ENCODE measurements at places on chromosomes 6 and 20. TPM values are rescaled to one million over a fixed set of nuclear protein-coding genes. Genes with fewer than 3 reads are reported as not detected.

GRCh38 chr20:51272401-51272800 is 249.5 kb upstream of the KCNG1 start:
- no peak for DNase-seq

DNA sequence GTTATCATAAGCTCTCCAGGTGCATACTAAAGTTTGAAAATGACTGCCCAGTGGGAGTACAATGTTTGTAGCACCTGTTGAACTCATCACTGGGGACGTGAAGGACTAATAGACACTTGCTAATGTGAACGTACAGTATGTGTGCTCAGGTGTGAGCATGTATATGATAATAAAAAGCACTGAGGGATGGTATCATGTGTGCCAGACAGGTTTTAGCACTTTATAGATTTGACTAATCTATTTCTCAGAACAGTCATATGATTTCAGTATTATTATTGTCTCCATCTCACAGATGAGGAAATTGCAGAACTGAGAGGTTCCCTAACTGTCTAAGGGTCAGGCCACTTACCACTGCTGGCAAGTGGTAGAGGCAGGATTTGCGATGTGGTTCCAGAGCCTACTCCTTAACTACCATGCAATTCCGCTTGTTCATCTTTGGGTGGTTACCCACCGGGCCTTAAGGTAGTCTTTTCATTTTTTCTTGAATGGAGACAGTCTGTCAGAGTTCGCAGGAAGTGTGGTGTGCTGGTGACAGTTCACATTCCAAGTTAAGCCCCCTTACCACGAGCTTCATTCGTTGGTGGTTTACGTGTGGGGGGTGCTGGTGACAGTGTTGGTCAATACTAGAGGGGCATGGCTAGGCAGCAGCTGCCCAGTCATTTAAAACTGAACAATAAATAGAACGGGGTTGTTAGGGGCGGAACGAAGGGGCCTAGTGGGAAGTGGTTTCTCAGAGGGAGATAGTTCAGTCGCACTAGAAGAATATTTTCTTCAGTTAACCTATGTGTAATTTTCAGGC is 46.8 kb downstream of the RREB1 start:
- no peak for DNase-seq

DNA sequence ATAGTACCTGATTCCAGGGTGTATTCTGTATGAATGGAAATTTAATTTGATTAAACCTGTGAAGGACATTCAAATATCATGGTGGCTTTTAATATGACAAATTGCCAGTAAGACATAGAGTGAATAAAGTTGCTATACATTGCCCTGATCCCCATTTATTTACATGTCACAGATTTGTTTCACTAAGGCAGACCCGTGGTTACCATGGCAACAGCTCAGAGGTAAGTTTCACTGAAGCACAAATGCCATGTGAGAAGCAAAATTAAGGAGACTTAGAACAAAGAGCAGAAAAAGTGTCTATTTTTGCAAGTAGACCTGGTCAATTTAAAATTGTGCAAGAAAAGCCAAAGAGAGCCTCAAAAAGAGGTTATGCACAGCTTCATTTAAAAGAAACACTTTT is 63.7 kb downstream of the PXDC1 start:
- DNase-seq = no peak

DNA sequence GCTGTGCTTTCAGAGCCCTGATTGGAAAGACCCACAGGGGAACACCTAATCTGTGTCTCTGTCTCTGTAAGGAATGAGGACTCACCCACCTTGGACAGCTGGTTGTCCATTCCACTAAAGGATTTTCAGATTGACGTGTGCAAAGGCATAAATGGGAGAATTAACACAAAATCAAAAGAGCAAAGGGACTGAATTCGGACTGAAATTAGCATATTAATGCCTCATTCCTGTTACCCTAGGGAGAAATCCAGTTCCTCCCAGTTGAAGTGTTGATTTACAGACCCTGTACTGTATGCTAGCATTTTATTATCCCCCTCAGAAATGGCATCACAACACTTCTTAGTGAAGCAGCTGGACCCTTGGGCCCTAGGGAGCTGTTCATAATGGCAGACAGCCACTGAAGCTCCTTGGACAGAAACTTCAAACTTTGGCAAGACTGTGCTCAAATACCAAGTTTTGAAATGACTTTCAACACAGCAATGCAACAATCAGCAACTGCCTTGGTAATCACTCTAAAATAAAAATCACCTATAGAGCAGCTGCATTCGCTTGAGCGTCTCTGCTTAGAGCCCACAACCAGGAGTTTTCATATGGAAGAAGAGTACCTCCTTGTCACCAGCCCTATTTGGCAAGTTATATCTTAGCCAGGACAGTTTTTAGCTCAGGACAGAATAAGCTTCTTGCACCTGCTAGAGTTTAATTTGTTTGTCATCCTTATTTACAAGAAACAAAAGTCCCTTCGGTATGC is 118.1 kb downstream of the TRDN start:
- DNase-seq = no peak

- DNase-seq = peak; percentile 13
Observed at GRCh38 chr6:56515081-56515905, 127.4 kb downstream of the DST start.

GRCh38 chr6:54262971-54263370 is 45.3 kb upstream of the TINAG start:
- DNase-seq = no peak

- no peak for DNase-seq
Observed at GRCh38 chr6:110933912-110934311, 24.6 kb upstream of the GTF3C6 start.

GRCh38 chr20:54090230-54091119 is 20.1 kb upstream of the BCAS1 start:
- DNase-seq = no peak

DNA sequence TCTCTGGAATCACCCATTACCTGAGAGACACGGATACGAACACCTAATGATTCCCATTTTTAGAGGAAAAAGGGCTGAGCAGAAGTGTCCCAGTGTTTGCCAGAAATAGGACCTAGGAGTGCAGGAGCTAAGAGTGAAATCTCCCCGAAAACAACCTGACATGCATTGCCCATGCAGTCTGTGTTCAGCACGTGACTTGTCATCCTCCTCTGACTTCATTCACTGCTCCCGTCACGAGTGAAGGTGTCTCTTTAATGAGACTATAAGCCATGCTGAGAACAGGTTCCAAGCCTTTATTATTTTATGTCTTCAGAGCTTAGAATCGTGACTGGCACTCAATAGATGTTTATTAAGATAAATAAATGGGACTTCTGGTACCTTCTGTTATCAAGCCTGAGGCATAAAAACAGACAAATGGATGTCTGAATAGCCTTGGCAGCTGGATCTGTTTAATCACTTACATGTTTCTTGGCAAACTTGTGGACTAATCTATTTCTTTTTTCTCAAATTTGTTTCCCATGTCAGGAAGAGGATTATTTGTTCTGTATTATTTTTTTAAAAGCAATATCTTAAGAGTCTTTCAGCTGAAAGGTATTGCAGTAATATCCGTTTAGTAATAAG is 3.7 kb upstream of the MLIP start:
- no peak for DNase-seq

DNA sequence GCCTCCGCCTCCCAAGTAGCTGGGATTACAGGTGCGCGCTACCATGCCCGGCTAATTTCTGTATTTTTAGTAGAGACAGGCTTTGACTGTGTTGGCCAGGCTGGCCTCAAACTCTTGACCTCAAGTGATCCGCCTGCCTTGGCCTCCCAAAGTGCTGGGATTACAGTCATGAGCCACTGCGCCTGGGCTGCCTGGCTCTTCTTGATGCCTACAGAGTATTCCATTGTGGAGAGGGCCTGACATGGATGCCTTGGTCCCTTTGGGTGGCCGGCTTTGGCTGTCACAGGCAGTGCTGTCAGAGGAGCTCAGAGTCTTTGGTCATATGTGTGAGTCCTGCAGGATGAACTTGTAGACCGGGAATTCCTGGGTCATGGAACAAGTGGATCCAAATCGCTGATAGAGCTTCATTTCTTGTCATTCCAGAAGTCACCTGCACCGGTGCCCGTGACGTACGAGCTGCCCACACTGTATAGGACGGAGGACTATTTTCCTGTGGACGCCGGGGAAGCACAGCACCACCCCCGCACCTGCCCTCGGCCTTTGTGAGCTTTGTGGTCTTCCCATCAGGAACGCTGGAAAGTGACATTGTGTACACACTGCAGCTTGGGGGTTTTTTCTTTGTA is 55.1 kb downstream of the ADNP start:
- DNase-seq = no peak

DNA sequence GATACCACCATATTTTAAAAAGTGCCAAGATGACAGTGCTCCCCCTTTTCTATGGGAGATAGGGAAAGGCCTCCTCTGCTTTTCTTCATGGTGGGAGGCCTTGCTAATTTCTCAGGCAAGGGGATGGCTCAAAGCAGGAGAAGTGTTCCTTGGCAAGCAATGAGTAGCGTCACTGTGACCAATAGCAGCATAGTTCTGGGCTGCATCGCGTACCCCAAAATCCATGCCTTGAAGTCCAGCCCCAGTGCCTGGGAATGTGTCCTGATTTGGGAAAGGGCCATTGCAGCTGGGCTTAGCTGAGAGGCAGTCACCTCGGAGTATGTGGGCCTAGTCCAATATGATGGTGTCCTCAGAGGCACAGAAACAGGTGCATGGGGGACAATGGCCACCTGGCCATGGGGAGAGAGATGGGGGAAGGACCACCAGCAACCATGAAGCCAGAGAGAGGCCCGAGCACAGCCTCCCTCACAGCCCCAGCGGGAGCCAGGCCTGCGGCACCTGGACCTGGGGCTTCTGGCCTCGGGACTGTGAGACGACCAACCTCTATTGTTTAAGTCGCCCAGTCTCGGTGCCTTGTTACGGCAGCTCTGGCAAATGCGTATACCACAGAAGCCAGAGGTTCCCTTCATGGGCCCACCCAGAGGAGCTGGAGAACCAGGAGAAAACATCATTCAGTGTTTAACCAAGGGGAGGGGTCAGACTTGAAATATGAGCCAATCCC is 153.1 kb upstream of the RPS6KA2 start:
- DNase-seq = no peak

- no peak for DNase-seq
Observed at GRCh38 chr6:32129297-32130088, 595 bp downstream of the FKBPL start.

- no peak for DNase-seq
Observed at GRCh38 chr6:14025160-14025559, 92.4 kb upstream of the CD83 start.

- DNase-seq = no peak
Observed at GRCh38 chr20:58130581-58130980, 97.9 kb downstream of the ANKRD60 start.

- peak; percentile 64 for DNase-seq
Observed at GRCh38 chr6:43644940-43645612, at the start of gene RSPH9. Gene RSPH9 (plus strand): TSS chr6:43645036. CDS start chr6:43645099, 63 bp downstream.

DNA sequence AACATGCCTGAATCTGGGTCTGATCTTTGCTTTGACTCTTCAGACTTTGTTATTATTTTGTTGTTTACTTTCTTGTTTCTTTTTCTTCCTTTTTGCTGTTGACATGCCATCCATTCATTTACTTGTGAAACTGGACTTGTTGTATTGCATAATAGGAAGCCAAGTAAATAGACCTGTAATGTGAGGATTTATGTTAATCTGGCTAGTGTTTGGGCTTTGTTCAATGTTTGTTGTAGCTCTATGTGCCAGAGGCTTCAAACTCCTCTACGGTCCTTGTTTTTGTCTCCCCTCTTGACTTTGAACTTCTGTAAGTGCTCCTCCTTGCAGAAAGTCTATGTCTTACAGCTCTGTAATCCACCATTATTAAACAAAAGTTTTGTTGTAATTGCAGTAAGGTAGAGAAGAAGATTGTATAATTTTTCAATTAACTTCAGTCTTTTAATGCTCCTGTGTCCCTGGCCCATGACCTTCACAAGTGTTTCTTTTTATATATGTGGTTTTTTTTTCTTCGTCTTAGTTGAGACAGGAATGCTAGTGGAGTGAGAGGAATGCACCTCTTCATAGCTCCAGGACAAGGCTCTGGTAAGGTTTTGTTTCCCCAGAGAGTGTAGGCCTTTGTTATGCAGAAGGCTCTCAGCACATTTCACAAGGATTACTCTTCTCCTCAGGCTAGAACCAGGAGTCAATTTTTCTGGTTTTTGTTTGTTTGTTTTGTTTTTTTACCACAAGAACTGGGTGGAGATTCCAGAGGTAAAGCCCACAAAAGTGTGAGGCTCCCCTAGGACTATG is 1061.8 kb upstream of the CITED2 start:
- no peak for DNase-seq

- no peak for DNase-seq
Observed at GRCh38 chr6:43940393-43941087, 170.5 kb downstream of the VEGFA start.

- DNase-seq = no peak
Observed at GRCh38 chr6:90233994-90234393, 62.6 kb downstream of the BACH2 start.

DNA sequence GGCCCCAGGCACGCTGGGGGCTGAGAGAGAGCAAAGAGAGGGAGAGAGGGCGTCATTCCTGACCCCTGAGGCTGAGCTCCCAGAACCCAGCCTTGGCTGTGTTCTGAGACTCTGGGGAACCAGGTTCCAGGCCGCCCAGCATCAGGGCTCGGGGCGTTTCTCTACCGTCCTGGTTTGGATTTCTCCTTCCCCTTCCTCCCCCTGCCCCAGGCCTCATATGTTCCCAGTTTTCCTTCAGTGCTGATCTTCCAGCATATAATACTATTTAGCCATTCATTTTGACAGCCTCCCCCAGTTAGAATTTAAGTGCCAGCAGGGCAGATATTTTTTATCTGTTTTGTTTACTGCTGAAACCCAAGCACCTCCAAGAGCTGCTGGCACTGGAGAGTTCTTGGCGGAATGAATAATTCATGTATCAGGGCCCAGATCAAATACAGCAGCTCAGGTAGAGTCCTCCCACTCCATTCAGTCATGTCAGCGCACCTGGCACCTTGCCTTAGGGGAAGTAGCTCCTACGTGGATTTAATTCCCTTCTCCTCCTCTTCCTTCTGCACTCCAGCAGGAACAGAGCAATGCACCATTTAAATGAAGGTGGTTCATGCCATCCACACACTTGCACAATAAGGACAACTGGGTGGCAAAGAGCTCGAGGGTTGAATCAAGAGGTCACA is 23.4 kb upstream of the FRMD1 start:
- DNase-seq = peak; percentile 71

- DNase-seq = no peak
Observed at GRCh38 chr6:157531986-157532365, 151.0 kb downstream of the ZDHHC14 start.

DNA sequence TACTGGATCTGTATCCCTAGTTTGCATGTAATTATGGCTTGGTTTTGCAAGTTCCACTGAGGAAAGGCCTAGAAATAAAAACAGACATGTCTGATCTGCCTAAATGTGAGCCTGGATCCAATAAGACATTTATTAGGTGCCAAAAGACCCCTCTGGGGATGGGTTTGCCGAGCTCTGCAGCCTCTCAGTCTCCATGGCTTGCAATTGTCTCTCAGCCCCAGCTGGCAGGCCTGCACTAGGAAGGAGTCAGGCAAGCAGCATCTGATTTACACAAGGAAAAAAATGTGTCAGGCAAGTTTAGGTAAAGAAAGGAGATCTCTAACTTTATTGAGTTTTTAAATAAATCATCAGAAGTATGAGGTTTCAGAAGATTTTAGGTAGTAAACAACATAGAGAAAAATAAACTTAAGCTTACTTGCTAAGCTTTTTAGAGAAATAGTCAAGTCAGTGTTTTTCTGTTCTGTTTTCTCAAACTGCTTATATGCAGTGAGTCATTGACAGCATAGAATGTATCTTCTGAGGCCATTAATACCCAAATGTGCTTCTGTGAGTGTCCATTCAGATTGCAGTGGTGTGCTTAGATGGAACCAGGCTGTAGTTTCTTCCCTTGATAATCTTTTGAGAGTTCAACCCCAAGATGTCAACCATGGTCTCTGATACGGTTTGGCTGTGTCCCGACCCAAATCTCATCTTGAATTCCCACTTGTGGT is 121.0 kb downstream of the FHL5 start:
- no peak for DNase-seq

Gene LGSN
- 0.26 TPM for total RNA-seq

Gene NMBR
- total RNA-seq = not detected

Gene CDH4
- total RNA-seq = 0.52 TPM

Gene RWDD2A
- 4.3 TPM for total RNA-seq

Gene RNF39
- not detected for total RNA-seq

All from body of pancreas (tissue), 4 donors.